Amniotic epithelial cell (primary cell): ENCODE measurements at places on chromosomes 1 and 21.

DNA sequence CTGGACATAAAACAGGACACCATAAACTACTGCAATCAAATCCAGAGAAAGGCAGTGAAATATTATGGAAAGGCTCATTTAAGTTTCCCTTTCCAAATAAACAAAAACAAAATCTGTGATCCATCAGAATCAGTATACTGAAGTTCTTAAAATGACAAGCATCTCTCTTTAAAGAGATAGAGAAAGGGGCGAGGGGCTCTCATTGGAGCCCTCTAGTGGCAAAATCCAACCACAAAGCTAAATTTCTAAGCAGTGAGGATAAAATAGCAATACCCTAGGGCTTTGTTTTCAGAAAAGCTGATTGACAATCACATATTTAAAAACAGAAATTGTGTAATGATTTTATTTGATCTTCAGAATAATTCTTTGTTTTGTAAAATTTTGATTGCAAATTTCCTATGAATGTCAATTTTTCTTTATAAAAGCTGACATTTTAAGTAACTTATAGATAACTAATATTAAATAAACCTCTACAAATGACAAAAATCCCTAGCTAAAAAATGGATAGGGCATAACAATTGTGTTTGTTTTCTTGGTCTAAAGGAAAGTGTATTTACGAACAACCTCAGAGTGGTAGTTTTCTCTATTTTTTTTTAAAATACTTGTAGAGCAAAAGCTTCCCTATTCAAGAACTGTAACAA lies 138.2 kb downstream of the COL24A1 start:
- peak; percentile 7 for DNase-seq

DNA sequence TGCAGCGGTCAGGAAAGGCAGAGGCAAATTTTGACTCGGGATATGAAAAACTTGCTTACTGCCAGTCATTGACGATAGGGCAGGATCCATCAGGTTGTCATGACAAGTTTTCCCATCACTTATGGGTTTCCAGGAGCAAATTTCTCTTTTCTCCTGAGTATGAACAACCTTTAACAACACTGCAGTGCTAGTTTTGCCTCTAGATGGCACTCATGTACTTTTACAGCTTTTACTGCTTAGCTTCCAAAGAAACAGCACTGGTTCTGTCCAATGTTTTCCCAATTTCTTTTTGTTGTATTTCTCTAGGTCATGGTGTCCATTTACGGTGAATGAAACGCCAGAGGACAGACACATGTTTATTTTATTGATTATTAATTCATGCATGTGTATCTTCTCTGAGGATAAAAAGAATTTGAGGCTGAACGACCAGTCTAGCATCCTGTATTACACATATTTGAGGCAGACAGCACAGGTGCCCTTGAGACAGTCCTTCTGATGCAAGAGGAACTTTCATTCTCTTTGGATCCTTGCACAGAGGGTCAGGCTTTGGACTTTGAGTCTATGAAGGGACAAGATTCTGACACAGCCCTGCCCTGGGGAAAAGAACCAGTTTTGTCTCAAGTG lies 112.3 kb upstream of the TRABD2B start:
- peak; percentile 63 for DNase-seq

GRCh38 chr1:22043198-22043769 lies 9.2 kb upstream of the CDC42 start:
- DNase-seq, result no peak

GRCh38 chr1:20665726-20666125 lies 4.6 kb upstream of the DDOST start:
- no peak for DNase-seq

GRCh38 chr1:213519098-213519497 lies 468.1 kb downstream of the RPS6KC1 start:
- no peak for DNase-seq

DNA sequence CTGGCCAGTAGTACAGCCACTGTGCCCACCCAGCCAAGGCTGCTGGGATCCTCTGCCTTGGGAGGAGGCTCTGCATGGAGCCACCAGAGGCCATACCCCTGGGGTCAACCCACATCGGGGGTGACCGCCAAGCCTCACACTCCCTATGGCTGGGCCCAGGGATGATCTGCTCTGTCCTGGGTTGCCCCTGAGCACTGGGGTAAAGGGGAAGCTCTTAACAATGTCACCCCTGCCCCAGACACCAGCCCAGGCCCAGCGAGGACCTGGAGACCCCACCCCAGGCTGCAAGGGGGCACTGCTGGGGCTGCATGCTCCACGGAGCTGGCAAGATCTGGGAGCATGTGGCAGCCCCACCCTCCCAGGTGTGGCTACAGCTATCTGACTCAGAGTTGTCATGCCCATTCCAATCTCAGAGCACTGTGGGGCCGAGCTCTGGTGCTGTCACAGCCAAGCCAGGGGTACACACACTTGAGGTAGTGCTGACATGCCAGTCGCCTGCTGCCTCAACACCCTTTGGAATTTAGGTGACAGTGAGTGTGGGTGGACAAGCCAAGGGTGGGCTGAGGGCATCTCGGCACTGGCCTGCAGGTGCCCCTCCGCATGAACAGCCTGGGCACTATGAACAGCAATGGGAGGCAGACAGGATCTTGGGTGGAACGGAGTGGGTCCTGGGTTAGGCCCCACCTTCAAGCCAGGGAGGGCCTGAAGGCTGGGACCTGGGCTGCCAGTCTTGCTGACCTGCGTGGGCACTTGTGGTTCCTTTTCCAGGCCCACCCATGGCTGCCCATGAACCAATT lies 427.7 kb downstream of the LRRIQ3 start:
- DNase-seq, result no peak

DNA sequence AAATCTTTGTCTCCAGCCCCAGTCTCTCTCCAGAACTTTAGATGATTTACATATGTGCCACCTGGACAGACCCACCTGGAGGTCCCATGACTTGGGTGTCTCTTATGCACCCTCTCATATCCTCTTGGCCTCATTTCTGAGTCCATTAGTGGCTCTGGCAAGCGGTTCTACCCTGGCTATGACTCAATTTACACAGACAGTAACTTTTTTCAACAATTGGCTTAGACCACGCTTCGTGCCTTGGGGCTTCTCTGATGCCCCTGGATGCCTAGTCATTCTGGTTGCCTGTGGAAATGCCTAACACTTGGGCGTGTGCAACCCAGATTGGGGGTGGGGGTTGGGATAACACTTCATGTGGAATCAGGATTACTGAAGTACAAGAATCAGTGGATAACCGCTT lies 57.1 kb upstream of the GADD45A start:
- no peak for DNase-seq

DNA sequence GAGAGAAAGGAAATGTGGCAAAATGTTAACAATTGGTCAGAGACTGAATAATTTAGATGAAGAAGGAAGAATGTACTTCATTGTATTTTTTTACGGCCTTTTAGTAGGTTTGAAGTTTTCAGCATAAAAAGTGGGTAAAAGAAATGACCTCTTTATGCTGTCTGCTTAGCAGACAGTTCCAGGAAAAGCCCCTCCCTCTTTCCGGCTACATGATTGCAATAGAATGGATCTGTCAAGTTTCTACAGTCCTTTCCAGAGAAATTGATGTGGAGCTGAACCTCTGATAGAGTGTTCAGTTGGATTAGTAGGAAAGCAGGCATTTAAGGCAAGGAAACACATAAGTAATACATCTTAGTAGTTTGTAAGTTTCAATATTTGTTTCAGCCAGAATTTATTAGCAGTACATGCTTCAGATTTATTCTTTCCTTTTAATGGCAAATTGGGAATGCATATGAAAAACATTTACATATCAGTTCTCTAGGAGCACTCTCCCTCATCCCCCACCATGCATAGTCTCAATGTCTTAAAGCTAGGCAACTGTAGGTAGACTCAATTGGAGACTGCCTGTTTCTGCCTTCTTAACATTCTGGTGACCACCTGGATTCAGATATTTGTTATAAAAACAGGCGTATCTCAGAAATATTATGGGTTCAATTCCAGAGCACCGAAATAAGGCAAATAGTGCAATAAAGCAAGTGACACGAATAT lies 36.4 kb downstream of the HS2ST1 start:
- no peak for DNase-seq

- DNase-seq, result peak; percentile 50
Measured at GRCh38 chr1:206106328-206107167, 10.6 kb downstream of the AVPR1B start.

DNA sequence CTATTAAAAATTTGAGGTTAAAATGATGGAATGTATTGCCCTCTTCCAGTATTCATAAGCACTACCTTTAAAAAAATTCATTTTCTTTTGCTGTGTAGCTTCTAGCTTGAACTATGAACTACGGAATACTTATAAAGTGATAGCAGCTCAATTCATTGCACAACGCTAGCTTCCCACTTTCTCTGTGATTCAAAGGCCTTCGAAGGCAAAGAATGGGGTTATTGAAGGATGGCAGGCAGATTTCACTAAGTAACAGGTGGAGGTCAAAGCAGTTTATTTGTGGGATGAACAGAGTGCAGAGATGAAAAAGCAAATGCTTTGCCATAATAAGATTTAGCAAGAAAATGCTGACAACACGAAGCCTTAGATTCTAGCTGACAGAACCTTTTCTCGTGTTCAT lies 290.6 kb downstream of the NFIA start:
- no peak for DNase-seq

- no peak for DNase-seq
Measured at GRCh38 chr1:224199679-224200078, 16.6 kb downstream of the DEGS1 start.

DNA sequence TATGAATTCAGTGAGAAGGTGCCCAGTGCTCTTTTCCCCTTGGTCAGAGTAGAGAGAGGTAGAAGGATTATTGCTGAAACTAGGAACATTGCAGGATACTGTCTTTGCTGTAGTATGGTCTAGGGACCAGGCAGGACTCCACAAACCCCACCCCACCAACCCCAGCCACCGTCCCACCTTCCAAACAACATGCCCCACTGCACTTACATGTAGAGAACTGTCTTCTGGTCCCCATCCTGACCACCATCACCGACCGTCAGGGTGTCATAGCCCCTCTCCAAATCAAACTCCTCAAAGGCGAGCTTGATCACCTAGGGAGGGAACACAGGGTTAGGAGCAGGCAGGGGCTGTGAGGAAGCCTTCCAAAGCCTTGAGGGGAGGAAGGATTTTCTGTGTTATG lies 71.7 kb upstream of the HMGB4 start:
- no peak for DNase-seq

DNA sequence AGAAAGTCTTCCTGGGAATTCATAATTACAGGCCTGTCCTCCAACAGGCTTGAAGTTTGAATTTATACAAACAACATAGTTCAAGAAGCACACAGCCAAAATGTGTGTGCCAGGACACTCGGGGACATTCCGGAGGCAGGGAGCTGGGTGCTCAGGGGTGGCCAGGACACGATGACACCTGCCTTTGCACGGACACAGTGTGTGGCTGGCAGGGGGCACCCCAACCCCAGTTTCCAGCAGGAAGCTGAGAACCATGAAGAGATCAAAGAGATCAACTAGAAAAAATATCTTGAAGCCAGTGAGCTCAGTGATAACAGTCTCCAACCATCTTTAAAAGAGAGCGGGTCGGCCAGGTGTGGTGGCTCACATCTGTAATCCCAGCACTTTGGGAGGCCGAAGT lies 32.5 kb upstream of the TRAPPC10 start:
- DNase-seq, result no peak
